ENCODE measurements at places on chromosomes 5 and 9. TPM values are rescaled to one million over a fixed set of nuclear protein-coding genes. Genes with fewer than 3 reads are reported as not detected.

Gene FLT4
- 0.98 TPM for total RNA-seq

Gene SPINK1
- not detected for total RNA-seq

Gene GADD45G
- total RNA-seq: 1.2 TPM

DNA sequence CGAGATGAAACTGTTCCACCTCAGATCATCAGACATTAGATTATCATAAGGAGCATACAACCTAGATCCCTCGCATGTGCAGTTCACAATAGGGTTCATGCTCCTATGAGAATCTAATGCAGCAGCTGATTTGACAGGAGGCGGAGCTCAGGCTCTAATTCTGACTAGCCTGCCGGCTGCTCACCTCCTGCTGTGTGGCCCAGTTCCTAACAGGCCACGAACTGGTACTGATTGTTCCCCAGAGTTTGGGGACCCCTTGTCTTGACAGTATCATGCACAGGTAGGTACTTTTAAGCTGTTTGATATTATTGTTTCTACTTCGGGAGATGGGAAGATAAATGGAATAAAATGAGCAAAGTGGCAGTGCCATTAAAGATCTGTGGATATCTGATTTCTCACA is 66.9 kb downstream of the ZCCHC7 start:
- DNase-seq: peak; percentile 41

DNA sequence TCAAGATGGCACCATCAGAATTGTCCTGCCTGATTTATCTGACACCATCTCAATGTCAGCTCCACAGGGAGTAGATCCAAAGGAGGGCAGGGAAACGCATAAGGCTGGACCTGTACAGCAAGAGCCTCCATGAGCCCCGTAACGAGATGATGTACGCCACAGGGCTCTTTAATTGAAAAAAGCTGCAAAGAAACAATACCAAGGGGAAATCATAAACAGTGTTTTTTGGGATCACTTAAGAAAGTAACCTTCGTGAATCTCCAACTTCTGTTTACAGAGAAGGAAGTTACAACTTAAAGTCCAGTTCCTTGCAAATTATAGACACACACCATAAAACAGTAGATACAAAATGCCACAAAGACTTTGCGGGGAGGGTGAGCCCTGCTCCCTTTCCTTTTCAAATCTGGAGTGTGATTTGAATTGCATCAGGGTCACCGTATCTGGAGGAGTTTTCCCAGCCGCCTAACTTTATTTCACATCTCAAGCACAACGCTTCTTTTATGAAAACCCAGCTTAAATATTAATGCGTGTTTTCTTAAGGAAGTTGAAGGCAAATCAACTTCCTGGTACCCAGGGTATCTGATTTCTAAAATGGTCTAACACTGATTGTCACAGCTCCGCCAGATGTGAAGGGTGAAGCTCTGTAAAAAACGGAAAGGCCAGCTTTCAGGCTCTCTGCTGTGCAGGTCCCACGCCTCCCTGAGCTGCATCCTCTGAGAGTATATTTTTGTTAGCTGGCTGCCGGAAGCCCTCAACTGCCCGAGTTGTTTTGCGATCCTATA is 88.9 kb downstream of the EBF1 start:
- no peak for DNase-seq

DNA sequence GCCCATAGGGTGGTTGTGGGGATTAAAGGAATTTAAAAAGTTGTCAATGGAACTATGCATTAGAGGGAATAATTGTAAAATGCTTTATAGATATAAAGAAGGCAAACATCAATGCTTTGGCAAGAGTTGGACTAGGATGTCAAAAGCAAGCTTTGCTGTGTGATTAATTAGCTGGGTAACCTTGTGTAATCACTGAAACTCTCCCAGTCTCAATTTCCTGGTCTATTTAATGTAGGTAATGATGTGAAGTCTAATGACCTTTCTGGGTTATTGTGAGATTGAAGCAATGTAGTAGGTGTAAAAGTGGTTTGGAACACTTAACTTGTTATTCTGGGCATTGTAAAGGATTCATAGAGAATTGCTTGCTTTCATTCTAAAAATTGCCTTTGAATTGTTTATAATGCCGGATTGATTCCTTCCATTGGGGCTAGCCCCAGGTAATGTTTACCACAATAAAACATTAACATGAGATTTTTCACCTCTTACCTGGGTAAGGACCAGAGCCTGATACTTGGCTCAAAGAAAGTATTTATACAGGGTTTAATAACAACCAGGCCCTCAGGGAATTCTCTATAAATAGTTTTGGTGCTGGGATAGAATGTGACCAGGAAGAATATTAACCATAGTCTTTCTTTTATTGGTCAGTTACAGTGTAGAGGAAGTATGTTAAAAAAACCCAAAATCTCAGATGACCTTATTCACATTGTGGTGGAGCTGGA is 30.0 kb upstream of the CLINT1 start:
- no peak for DNase-seq

DNA sequence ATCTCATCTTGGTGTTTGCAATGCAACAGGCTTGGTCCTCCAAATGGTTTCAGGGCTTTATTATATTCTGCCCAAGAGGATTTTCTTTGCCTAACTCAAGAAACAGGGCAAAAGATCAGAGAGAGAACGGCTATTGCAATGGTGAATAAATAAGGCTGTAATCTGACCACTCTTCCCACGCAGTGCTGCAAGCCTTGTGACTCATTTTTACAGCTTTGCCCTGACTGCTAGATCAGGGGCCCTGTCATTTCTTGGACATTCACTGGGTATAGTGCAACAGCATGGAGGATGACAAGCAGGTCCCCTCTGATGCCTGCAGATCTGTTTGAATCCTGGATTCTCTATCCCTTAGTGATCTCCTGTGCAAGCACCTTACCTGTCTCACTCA is 459.1 kb downstream of the EBF1 start:
- no peak for DNase-seq

GRCh38 chr5:86684222-86684621 is 66.5 kb downstream of the COX7C start:
- DNase-seq: no peak

All from activated CD4-positive, alpha-beta T cell treated with anti-CD3 and anti-CD28 coated beads for 36 hours (primary cell).